Activated T-cell treated with anti-CD3 and anti-CD28 coated beads, Interleukin-2, amount 50 U/mL, for 72 hours (primary cell): ENCODE measurements at places on chromosomes 3 and 15.
A peak's percentile ranks its signal among the peaks of the same experiment; 100 is the strongest.

- no peak overlapping the region for H3K27ac ChIP-seq
- no peaks in the 10 kb centered on the region for H3K36me3 ChIP-seq
- no peaks in the 10 kb centered on the region for H3K4me1 ChIP-seq
- no peak overlapping the region for H3K4me3 ChIP-seq
- peaks cover 15% of the 10 kb centered on the region for H3K27me3 ChIP-seq
- DNase-seq: no peak
Observed at GRCh38 chr3:133124511-133124910, 86.3 kb downstream of the TMEM108 start.

GRCh38 chr15:50028326-50028725, 90.7 kb downstream of the ATP8B4 start:
- no peak overlapping the region for H3K4me3 ChIP-seq
- DNase-seq: no peak
- H3K36me3 ChIP-seq: no peaks in the 10 kb centered on the region
- H3K27me3 ChIP-seq: peaks cover 5% of the 10 kb centered on the region

DNA sequence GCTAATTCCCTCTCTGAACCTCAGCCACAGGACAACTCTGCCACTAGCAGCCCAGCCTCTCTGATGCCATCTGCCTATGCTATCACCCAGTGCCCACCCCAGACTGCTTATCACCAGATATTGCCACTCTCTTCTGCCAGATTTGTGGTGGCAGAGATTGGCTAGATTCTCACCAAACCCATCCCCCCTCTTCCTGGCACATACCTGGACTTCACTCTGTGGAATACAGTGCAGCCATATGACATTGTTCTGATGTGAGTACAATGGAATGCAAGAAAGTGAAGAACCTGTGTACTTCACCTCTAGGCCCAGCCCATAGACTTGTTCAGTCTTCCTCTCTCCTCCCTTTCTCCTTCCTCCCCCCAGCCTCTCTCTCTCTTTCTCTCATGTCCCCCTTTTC, 46.9 kb upstream of the NTRK3 start:
- H3K27me3 ChIP-seq: peaks cover 22% of the 10 kb centered on the region
- no peak for DNase-seq
- no peak overlapping the region for H3K27ac ChIP-seq
- no peak overlapping the region for H3K4me3 ChIP-seq
- H3K36me3 ChIP-seq: no peaks in the 10 kb centered on the region

DNA sequence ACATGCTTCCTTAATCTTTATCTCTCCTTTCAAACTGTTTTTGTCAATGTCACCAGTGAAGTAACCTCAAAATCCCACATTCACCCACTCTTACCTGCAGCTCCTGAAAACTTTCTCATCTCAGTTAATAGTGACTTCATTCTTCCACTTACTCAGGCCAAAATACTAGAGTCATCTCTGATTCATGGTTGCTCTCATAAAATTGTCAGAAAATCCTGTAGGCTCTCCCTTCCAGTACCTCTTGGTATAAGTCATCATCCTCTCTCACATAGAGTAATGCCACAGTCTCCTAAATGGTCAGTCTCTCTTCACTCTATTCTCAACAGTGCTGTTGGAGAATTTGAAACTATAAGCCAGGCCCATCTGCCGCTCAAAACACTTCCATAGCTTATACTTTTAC, 34.9 kb upstream of the POU1F1 start:
- peaks cover 6% of the 10 kb centered on the region for H3K27me3 ChIP-seq
- H3K36me3 ChIP-seq: no peaks in the 10 kb centered on the region
- peaks cover 22% of the 10 kb centered on the region for H3K4me1 ChIP-seq
- no peak for DNase-seq
- no peak overlapping the region for H3K27ac ChIP-seq

DNA sequence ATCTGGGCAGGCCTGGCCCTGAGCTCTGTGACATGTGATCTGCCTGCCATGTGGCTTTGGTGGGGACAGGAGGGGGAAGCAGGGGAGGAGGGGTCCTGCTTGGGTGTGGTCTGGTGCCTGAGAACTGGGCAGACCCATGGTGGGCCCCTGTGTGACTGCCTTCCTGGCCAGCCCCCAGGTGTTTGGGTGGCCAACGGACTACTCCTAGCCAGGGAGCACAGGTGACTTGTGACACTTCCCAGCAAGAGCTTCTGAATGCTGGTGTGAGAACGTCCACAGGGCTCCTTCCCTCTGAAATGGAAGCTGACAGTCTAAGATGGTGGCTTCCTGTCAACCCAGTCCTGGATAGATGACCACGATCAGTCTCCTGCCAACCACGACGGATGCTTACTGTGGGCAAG, 136.1 kb upstream of the MEF2A start:
- DNase-seq: no peak
- no peak overlapping the region for H3K27ac ChIP-seq
- peaks cover 45% of the 10 kb centered on the region for H3K4me1 ChIP-seq
- H3K4me3 ChIP-seq: no peak overlapping the region
- no peaks in the 10 kb centered on the region for H3K27me3 ChIP-seq

DNA sequence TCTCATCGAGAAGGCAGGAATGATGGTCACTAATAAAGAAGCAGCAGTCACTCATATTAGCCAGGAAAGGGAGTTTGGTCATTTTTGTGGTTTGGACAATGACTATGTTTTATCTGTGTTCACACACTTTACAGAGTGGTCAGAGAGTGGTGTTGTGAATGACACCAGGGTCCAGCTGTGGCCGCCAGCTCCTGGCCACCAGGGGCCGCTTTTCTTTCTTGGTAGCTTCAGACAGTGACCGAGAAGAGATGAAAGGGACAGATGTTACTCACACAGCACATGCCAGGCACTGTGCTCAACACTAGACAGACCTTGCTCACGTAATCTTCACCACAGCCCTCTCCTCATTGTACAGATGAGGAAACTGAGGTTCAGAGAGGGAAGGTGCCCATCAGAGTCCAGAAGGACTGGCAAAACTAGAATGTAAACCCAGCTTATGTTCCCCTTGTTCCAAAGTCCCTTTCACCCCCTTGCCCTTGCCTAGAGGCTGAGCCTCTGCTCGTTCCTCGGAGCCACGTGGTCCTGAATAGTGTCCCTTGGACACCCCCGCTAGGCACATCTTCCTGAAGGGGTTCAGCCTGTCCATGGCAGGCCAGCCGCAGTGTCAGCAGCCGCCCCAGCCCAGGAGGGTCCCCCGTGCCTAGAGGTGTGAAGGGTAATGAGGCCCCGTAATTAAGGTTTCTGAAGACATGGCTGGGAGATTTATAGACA, 55.6 kb downstream of the CYP11A1 start:
- H3K27ac ChIP-seq: no peak overlapping the region
- H3K27me3 ChIP-seq: no peaks in the 10 kb centered on the region
- peaks cover 13% of the 10 kb centered on the region for H3K4me1 ChIP-seq

DNA sequence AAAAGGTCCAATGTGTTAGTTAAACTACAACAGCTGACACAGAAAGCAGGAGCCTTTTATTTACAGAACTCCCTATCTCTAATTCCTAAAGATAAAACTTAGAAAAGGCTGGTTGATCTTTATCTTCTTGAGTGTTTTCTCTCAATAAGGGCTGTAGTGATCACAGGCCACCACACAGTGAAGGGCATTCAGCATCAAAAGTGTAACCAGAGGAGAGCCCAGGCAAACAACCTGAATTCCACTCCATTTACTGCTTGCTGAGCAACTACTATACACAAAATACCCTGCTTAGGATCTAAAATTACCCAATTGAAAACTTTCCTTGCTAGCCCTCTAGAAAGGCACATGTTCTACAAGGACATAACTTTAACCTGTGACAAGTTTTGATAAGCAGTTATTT, 122.7 kb downstream of the MEIS2 start:
- H3K4me3 ChIP-seq: no peak overlapping the region
- H3K36me3 ChIP-seq: no peaks in the 10 kb centered on the region
- H3K27ac ChIP-seq: no peak overlapping the region
- H3K4me1 ChIP-seq: no peaks in the 10 kb centered on the region
- no peak for DNase-seq
- H3K27me3 ChIP-seq: no peaks in the 10 kb centered on the region

DNA sequence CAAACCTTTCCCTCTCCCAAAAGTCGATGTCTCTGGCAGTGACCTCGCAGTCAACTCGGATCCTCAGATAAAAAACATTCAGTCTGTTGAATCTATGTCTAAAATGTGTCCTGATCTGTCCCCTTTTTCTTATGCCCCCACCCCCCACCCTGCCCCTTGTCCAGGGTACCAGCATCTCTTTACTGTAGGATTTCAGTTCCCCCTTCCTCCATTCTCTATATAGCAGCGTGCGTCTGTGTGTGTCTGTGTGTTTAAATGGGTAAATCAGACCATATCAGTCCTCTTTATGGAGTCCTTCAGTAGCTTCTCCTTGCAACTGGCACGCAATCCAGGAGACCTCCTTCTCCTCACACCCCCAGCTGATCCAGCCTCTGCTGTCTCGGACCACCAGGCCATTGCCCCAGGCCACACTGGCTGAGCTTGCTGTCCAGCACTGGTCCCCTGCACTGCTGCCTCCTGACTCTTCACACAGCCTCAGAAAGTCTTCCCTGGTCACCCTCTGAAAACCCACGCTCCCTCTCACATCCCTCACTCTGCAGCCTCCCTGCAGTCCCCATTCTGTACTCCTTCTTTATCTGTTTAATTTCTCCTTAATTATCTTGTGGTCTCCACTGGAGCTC, 1.5 kb downstream of the LRRK1 start:
- H3K36me3 ChIP-seq: no peaks in the 10 kb centered on the region
- H3K4me3 ChIP-seq: peak overlapping the region; percentile 70
- H3K4me1 ChIP-seq: peaks cover 25% of the 10 kb centered on the region
- peaks cover 68% of the 10 kb centered on the region for H3K27me3 ChIP-seq
- H3K27ac ChIP-seq: no peak overlapping the region

DNA sequence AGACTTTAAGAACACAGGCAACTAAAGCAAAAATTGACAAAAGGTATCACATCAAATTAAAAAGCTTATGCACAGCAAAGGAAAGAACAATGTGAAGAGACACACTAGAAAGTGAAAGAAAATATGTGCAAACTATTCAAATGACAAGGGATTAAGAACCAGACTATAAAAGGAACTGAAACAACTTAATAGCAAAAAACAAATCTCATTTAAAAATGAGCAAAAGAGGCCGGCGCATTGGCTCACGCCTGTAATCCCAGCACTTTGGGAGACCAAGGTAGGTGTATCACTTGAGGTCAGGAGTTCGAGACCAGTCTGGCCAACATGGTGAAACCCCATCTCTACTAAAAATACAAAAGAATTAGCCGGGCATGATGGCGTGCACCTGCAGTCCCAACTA, 14.4 kb downstream of the NGLY1 start:
- no peak for DNase-seq
- peaks cover 17% of the 10 kb centered on the region for H3K36me3 ChIP-seq
- no peak overlapping the region for H3K4me3 ChIP-seq
- H3K4me1 ChIP-seq: peaks cover 14% of the 10 kb centered on the region
- no peaks in the 10 kb centered on the region for H3K27me3 ChIP-seq

GRCh38 chr15:73711526-73711925, 27.3 kb downstream of the CD276 start:
- H3K27ac ChIP-seq: no peak overlapping the region
- DNase-seq: no peak
- H3K36me3 ChIP-seq: no peaks in the 10 kb centered on the region
- no peak overlapping the region for H3K4me3 ChIP-seq

- no peaks in the 10 kb centered on the region for H3K36me3 ChIP-seq
- H3K4me3 ChIP-seq: no peak overlapping the region
- no peaks in the 10 kb centered on the region for H3K4me1 ChIP-seq
- DNase-seq: no peak
Observed at GRCh38 chr3:153257673-153258351, 95.8 kb downstream of the RAP2B start.

- DNase-seq: no peak
- H3K27me3 ChIP-seq: no peaks in the 10 kb centered on the region
- H3K4me3 ChIP-seq: peak overlapping the region; percentile 24
- no peaks in the 10 kb centered on the region for H3K36me3 ChIP-seq
Observed at GRCh38 chr3:63960048-63960711, 48.0 kb upstream of the SCAANT1 start.

DNA sequence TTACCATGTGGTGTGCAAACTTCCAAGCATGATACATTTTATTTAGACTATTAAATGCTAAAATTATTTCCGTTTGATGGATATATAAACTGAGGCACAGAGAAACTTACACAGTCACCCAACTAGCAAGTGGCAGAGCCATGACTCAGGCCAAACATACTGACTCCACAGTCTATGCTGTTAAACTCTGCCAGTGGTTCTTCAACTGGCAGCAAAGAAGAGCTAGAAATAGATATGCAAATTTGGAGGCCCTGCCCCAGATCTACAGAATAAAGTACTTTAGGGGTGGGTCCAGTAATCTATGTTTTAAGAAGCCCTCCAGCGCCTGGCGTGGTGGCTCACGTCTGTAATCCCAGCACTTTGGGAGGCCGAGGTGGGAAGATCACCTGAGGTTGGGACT, 400.0 kb downstream of the FOXP1 start:
- peaks cover 9% of the 10 kb centered on the region for H3K36me3 ChIP-seq
- no peaks in the 10 kb centered on the region for H3K27me3 ChIP-seq
- H3K4me3 ChIP-seq: no peak overlapping the region
- DNase-seq: no peak
- peaks cover 59% of the 10 kb centered on the region for H3K4me1 ChIP-seq
- no peak overlapping the region for H3K27ac ChIP-seq

- H3K4me3 ChIP-seq: no peak overlapping the region
- H3K27me3 ChIP-seq: no peaks in the 10 kb centered on the region
- DNase-seq: no peak
- no peaks in the 10 kb centered on the region for H3K36me3 ChIP-seq
Observed at GRCh38 chr3:24578951-24579421, 84.3 kb upstream of the THRB start.

DNA sequence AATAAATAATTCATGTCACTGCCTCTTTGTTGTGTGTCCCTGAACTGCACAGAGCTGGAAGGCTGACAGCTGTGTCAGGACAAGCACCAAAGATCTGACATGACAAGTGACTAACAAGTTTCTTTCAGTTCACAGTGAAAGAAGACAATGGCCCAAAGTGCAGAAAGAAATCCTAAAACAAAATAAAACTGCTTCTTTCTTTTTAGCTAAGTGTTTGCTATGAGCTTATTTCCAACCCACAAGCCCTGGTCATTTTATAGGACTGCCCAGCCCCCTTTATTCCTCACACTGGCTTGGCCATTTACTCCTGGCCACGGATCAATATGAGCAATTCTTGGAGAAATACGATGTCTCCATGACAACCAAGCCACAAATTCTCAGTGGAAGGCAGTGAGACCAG, 238.5 kb downstream of the WDR72 start:
- no peak overlapping the region for H3K4me3 ChIP-seq
- H3K36me3 ChIP-seq: no peaks in the 10 kb centered on the region
- H3K4me1 ChIP-seq: no peaks in the 10 kb centered on the region
- no peaks in the 10 kb centered on the region for H3K27me3 ChIP-seq
- DNase-seq: no peak

- H3K4me1 ChIP-seq: no peaks in the 10 kb centered on the region
- no peak for DNase-seq
- no peaks in the 10 kb centered on the region for H3K27me3 ChIP-seq
Observed at GRCh38 chr3:103499967-103500366, 1065.2 kb downstream of the ZPLD1 start.

DNA sequence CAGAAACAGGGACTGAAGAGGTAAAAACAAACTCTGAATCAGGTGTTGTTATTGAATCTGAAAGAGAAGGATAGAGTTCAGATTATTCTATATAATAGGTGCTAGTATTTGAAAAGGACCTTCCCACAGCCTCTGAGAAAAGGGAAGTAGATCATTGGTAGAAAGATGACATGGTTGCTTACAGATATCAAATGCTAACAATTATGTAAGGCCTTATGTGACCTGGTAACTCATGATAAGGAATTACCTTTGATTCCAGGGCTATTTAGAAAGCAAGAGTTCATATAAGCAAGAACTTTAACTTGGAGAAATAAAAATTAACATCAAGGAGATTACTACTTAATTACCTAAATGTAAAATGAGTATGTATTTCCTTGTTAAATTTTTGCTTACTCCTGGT, 7.6 kb downstream of the SLC27A2 start:
- no peaks in the 10 kb centered on the region for H3K27me3 ChIP-seq
- no peak for DNase-seq
- H3K27ac ChIP-seq: no peak overlapping the region
- H3K4me1 ChIP-seq: peaks cover 16% of the 10 kb centered on the region
- H3K4me3 ChIP-seq: peak overlapping the region; percentile 22
